Right cardiac atrium (tissue), 5 donors: ENCODE measurements at places on chromosomes 2 and 18. TPM values are rescaled to one million over a fixed set of nuclear protein-coding genes. Genes with fewer than 3 reads are reported as not detected.

DNA sequence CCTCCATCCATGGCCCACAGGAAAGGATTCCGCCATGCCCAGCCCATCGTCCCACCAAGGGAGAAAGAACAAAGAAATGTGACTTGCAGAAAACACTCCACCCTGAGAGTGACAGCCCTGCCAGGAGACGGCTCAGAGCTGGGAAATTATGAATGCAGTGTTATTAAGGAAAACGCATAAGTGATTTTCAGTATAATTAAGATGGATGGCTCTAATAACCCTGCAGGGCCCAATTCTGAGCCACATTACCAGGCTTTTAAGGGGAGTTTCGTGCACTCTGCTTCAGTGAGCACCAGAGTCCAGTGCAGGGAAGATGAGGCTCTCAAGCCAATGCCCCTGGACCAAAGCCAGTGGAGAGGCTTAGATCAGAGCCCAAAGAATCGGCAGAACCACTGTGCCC lies 10.6 kb upstream of the TEX51 start:
- no peak for DNase-seq

GRCh38 chr18:65221736-65222135 lies 529.1 kb upstream of the CDH7 start:
- DNase-seq: no peak

GRCh38 chr2:98086491-98087446 lies at the start of gene VWA3B:
Gene VWA3B, plus strand, starts transcription at chr2:98087167. Its CDS starts 5,926 bp downstream, at chr2:98093093.
- DNase-seq: peak; percentile 71

Gene RFX8
- 0.45 TPM for polyA plus RNA-seq

Gene RTP5
- 0.05 TPM for polyA plus RNA-seq

DNA sequence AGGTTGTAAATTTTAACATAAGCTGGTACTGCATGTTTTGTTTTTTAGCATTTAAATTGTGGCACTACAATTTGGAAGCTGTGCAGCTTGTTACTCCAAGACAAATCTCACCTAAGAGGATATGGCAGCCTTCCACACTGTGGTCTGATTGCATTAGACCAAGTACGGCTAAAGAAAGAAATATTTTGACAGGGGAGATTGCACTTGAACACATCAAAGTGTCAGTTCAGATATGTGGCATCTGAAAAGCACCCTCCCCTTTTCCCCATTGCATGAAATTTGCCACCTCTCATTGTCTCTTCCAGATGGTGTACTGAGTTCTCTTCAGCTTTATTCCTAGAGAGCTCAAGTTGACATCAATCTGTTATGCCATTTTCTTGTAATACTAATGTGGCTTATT lies 295.9 kb downstream of the ERBB4 start:
- DNase-seq: no peak

DNA sequence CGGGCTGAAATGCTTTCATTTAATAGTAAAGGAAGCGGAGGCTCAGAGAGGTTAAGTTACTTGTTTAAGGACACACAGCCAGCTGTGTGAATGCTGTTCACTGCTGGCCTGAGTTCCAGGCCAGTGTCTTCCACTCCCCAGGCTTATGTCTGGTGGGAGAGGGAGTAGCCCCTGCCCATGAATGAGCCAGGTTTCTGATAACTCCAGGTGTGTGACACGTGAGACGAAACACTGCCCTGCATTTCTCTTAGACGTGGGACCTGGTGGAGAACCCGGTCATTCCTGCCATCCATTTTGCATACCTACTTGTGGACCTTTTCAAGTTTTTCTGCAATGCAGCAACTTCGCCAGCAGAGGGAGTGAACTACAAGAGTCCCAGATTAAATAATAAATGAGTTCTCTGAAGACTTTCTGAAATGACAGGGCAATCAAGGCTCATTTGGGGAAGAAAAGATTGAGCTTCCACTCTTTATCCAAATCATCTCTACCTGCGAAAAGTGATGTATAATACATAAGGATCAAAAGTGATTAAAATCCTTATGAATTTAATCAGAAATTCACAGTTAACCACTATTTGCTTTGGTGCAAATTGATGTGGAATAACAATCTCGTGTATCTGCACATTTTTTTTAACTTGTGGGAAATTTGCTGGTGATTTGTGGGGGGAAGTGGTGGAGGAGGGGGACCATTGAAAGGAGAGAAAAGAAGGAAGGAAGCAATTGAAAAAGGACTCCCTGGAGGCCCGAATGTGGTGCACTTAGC lies 79.4 kb upstream of the ASB18 start:
- no peak for DNase-seq

- no peak for DNase-seq
Observed at GRCh38 chr18:29328932-29329331, 1152.0 kb upstream of the CDH2 start.

Gene CSRNP3
- polyA plus RNA-seq: 1.6 TPM

DNA sequence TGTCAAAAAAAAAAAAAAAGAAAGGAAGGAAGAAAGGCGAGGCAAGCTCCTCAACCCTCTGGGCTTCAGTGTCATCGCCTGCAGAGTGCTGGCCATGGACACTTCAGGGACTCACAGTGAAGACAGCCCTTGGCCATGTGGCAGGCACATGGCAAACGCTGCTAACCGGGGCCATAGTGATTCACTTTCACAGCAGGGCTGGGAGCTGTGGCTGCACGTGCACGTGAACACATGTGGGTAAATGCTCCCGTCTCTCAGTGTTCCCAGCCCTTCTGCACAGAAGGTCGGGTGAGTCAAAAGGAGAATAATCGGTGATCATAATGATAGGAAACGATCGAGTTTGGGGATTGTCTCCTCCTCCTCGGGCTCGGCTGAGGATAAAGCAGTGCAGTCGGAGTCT lies 46.1 kb upstream of the UBE2F start:
- no peak for DNase-seq

Gene TWIST2
- polyA plus RNA-seq: 6.3 TPM
